ENCODE measurements at places on chromosomes 12 and 14.

GRCh38 chr12:19506497-19506896 lies 67.2 kb downstream of the AEBP2 start:
- DNase-seq, result no peak

GRCh38 chr14:56598519-56598918 lies 18.9 kb downstream of the TMEM260 start:
- no peak for DNase-seq

DNA sequence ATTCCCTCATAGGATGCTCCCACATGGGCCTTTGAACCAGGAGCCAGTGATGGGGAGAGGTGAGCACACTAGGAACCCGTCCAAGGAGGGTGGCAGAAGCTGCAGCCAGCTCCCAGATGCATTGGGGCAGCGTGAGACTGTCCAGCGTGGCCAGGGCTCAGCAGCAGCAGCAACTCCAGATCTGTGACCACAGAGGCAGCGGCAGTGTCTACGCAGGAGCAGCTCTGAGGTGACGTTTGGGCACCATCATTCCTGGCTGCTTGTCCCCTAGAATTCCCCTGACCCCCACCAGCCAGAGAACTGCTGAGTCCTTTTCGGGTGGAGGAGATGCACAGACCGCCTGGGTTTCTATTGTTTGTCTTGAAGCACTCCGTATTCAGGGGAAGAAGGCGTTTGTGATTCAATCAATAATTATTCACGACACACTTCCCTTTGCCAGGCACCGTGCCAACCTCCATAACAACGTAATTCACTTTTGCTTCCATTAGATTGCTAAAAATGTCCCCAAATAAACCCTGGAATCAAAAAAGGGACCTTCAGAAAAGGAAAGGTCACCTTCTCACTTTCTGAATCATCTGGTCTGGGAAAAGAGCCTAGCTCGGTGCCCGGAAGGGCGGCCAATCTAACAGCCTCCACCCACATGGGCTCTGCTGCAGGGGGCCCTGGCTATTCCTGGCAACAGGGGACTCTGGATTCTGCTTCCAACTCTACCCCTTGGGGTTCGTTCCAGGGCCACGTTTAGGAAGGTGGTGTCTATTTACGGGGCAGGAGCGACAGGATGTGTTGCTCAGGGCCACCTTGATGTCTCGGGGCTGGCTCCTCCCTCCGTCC lies 11.4 kb upstream of the BDKRB2 start:
- no peak for DNase-seq

DNA sequence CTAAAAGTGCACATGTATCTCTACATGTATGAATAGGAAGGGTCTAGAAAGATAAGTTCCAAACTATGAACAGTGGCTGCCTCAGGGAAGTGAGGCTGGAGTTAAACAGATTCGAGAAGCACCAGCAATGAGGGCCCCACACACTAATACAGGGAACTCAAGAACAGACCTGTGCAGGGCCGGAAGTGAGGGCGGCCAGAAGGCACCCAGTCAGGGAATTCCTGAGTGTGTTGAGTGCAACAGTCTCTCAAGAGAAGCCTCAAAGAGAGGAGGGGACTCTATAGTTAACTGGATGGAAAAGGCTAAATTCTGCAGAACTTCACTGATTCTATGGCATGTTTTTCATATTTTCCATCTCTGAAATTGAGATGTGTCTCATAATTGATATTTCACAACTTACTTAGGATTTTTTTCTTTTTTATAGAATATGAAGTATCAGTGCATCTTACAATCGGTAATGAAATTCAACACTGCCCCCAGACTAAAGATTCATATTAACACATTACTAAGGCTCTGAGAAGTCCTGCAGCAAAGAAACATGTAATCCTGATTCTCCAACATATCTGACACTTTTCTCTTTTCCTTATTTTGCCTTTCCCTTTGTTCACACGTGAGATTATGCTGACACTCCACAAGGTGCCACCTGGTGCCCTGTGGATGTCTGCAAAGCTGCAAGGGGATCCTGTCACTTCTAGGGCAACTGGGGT lies 61.3 kb downstream of the CHGA start:
- DNase-seq, result no peak

DNA sequence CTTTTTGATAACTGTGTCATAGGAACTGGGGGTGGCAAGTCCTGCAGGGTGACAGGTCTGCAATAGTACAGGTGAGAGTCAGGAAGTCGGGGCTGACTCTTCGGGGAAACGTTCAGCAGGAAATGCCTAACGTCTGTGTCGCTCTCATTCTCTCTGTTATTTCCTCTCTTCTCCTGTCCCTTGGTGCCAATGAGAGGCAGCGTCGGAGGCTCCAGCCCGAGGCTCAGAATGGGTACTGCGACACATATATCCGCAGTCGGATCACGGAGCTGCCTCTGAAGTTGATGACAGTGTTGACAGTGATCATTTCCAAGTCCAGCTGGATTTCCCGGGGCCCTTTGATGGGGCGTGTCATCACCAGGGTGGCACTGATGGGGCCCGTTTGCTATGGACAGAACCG lies 2.7 kb upstream of the TC2N start:
- DNase-seq, result no peak

- DNase-seq, result no peak
Measured at GRCh38 chr12:65593239-65593701, 231.0 kb upstream of the HMGA2 start.

DNA sequence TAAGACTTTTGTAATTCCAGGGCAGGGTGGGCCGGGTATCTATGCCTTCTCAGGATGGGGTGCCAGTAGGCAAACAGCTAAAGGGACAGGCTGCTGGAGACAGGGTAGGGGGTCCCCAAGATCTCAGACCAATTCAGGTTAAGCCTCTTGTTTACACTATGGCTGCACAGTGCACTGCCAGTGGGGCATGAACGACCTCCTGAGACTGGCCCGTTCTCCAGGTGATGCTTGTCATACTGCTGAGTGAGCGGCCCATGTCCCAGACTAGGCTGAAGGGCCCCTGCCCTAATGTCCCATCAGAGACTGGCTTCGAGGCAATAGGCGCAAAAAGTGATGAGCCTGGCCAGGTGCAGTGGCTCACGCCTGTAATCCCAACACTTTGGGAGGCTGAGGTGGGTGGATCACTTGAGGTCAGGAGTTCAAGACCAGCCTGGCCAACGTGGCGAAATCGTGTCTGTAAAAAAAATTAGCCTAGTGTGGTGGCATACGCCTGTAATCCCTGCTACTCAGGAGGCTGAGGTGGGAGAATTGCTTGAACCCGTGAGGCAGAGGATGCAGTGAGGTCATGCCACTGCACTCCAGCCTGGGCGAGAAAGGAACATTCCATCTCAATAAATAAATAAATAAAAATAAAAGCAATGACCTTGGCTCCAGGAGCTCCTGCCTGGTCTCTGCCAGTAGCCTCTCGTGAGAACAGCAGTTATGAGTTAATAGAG lies 12.6 kb downstream of the SLC25A29 start:
- DNase-seq, result no peak

- DNase-seq, result no peak
Measured at GRCh38 chr12:42296503-42297109, 29.3 kb downstream of the ZCRB1 start.

DNA sequence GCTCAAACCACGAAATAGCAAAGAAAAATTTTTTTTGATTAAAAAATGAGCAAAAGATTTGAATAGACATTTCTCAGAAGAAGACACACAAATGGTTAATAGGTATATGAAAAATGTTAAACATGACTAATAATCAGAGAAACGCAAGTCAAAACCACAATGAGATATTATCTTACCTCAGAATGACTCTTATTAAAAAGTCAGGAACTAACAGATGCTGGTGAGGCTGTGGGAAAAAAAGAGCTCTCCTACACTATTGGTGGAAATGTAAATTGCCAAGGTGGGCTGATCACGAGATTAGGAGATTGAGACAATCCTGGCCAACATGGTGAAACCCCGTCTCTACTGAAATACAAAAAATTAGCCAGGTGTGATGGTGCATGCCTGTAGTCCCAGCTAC lies 315.5 kb upstream of the FLRT2 start:
- DNase-seq, result no peak

DNA sequence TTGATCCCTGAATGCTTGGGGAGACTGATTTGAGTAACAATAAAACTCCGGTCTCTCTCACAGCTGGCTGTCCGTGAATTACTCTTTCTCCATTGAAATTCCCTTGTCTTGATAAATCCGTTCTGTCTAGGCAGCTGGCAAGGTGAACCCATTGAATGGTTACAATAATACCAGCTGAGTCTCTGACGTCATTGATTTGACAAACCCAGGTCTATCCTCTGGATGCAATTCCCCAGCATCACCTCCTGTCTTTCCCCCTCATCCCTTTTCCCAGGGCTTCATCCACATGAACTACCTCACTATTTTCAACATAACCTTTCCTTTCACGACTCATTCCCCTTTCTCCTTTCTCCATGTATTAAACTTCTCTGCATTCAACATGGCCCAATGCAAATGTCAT lies 98.7 kb upstream of the TMEM132C start:
- no peak for DNase-seq

- DNase-seq, result no peak
Measured at GRCh38 chr12:113083863-113084435, 27.4 kb downstream of the DTX1 start.

DNA sequence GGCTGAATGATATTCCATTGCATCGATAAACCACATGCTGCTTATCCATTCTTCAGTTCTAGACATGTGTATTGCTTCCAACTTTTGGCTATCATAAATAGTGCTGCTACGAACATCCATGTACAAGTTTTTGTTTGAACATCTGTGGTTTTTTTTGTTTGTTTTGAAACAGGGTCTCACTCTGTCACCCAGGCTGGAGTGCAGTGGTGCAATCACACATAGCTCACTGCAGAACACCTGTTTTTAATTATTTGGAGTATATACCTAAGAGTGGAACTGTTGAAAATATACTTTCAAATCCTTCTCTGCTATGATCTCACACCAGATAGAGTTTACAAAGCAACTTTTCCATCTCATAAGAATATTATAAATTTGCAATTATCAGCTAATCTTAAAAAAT lies 124.2 kb downstream of the TTC7B start:
- DNase-seq, result no peak

Measured in vagina (tissue), 2 donors.